ENCODE measurements at places on chromosomes 2 and 18.

- DNase-seq, result no peak
Observed at GRCh38 chr2:156157670-156158069, 174.9 kb downstream of the NR4A2 start.

DNA sequence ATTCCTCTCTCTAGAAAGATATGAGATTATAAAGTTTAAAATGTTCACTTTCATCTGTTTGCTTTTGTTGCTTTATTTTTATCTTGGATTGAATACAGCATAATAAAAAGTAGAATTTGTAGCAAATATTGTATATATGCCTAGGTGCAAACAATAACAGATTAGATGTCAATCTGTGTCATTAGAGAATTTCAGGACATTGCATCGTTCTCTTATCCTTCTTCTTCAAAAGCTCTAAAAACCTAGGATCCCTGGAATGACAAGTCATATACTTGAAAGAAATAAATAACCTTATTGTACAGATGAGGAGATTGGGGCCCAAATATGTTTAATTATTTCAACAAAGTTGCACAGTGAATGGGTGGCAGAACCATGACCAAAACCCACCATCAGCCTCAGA lies 102.8 kb upstream of the BZW1 start:
- DNase-seq, result no peak

DNA sequence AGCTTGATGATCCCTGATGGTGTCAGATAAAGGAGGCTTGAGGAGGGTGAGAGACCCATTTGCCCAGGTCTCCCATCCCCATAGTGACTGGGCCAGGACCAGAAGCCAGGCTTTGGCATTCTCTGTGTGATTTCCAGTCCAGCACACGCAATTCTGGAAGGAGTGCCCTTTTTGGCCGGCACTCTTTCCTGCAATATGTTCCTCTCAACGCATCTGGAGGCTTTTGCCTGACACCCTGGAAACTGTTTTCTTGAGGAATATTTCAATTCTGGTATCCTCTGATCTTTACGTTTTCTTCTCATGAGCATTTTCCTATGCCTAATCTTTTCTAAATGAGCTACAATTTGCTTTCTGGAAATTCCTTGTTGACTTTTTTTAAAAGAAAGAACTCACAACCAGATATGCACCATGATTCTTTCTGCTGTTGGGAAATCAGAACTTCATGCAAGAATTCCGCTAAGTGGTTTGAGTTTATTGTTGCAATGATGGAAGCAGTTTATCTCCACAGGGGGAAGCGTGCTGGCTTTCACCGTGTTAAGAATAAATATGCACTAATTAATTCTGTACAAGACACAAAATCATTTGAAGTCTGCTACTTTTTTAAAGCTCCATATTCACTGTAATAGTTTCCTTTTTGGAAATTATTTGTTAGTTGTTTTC lies 143.7 kb downstream of the NAPG start:
- no peak for DNase-seq

- no peak for DNase-seq
Observed at GRCh38 chr2:236633219-236633570, 63.6 kb downstream of the ACKR3 start.

DNA sequence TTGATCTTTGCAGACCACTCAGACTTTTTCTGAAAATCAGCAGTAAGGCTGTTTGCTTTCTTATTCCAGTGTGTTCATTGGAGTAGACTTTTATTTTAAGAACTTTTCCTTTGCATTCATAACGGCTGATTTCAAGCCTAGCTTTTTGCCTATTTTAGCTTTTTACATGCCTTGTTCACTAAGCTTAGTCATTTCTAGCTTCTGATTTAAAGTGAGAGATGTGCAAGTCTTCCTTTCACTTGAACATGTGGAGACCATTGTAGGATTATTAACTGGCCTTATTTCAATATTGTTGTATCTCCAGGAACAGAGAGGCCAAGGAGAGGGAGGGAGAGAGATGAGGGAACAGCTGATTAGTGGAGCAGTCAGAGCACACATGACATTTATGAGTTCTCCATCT lies 32.1 kb downstream of the RNMT start:
- no peak for DNase-seq

- no peak for DNase-seq
Observed at GRCh38 chr18:58507880-58508279, 121.0 kb downstream of the ALPK2 start.

DNA sequence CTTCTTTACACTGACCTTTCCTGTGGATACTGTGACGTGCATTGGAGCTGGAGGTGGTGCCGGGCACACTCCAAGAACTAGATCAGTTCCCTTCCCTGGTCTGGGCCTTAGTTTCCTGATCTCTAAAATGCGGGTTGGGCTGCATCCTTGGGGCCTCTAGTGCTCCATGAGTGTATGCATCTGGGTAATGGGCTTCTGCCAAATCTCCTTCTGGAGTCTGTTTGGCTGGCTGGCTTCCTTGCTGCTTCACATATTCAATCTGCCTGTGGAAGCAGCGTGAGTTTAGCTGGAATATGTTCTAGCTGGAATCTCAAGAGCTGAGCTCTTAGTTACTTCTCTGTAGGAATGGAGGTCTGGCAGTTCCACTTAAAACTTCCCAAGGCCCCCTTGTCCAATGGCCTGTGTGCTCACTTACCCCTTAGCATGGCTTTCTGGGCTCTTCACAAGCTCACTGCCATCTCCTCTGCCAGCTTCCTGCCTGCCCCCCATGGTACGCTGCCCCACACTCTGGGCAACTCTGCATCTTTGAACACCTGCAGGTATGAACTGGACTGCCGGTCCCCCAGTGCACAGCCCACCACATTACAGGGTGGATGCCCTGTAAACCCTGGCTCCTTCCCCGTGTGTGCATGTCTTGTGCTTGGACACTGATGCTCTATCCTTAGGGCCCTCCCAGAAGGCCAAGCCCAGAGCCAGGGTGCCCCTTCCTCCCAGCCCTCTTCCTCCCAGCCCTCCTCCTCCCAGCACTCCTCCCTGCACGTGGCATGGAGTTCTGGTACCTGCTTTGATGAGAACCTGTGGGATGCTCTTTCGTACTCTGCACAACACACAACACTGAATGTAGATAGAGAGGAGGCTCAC lies 103.6 kb upstream of the SMAD2 start:
- no peak for DNase-seq

DNA sequence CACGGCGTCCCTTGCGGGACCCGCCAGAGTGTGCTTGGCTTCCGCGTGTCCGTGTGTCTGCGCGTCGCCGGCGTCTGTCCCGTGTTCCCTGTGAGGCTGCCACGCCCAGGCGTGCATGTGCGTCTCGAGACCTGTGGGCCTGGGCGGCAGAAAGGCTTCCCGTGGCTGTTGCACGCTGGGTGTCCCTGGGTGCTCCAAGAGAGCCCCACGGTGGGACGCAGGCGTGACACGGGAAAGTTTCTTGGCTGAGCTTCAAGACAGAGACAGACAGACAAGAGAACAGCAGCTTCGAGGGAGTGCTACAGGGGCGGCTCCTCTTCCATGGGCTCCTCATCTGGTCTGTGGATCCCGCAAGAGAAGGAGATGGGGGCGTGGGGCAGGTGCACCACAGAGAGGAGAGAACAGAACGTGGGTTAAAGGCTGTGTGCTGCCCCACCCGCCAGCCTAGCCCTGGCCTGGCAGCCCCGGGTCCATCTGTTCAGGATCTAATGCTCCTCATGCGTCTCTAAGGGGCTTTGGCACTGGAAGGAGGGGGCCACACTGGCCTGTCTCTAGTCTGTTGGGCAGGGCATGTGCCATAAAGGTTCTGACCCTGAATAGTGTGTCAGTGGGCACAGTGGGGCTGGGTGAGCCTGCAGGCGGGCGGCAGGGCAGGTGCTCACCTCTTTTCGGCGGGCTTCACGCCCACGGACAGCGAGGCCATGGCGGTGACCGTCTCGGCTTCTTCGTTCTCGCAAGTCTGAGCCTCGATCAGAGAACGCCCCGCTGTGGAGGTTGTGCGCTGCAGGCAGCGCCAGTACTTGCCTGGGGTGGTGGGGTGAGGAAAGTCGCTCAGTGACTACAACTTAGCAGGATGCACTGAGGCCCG lies 205.1 kb downstream of the TWIST2 start:
- DNase-seq, result no peak

- DNase-seq, result no peak
Observed at GRCh38 chr18:54228364-54228763, 3.9 kb upstream of the MBD2 start.

GRCh38 chr2:118643294-118643693 lies 204.2 kb downstream of the EN1 start:
- DNase-seq, result no peak

- no peak for DNase-seq
Observed at GRCh38 chr2:105732101-105732500, 12.6 kb upstream of the NCK2 start.

- DNase-seq, result no peak
Observed at GRCh38 chr2:60158262-60158661, 395.2 kb downstream of the BCL11A start.

- no peak for DNase-seq
Observed at GRCh38 chr2:201122276-201122675, 6.3 kb downstream of the CFLAR start.

GRCh38 chr2:216281316-216281715 lies 91.0 kb downstream of the MARCHF4 start:
- no peak for DNase-seq

DNA sequence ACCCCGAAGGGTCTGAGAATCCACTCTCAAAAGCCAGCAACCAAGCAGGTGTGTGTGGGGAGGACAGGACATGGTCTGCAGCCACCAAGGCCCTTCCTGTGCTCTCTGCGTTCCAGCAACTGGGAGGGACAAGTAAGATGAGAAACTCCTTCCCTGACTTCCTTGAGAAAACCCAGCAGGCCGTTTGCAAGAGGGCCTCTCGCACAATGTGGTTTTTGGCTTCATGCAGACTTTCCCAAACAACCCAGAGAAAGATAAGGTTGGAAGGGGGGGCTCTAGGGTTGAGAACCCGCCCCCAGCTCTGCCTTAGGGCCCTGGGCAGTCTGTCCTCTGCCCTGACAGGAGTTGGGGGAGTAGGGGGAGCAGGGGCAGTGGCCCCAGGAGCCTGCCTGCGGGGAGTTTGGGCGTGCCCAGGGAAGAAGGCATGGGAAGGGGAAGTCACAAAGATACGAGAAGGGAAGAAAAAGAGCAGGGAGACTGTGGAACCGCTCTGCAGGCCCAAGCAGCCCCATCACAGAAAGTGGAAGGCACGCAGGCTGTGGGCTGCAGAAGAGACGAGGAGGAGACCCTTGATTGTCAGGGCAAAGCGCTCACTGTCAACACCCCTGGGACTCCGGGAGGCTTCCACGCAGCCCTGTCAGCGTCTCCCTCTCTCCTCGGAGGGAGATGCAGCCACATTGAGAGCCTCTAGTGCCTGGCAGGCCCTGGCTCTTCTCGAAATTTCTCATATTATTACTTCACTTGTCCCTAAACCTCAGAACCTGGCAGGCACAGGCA lies 99.8 kb downstream of the SMAD7 start:
- no peak for DNase-seq

DNA sequence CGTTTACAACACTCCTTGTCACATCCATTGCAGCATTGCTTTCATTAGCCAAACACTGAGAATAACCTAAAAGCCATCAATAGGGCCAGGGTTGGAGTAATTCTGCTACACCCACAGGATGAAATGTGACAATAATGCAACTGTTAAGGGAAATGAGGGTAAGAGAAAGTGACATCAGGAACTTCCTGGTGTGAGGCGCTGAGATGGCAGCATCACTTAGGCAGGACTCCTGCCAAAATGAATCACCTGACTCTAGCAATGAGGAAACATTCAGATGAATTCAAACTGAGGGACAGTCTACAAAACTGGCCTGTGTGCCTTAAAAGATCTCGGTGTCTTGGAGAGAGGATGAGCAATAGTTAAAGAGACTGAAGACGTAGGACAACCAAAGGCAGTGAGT lies 115.6 kb upstream of the AGAP1 start:
- DNase-seq, result no peak

- DNase-seq, result no peak
Observed at GRCh38 chr2:36414307-36414706, 58.7 kb downstream of the CRIM1 start.

DNA sequence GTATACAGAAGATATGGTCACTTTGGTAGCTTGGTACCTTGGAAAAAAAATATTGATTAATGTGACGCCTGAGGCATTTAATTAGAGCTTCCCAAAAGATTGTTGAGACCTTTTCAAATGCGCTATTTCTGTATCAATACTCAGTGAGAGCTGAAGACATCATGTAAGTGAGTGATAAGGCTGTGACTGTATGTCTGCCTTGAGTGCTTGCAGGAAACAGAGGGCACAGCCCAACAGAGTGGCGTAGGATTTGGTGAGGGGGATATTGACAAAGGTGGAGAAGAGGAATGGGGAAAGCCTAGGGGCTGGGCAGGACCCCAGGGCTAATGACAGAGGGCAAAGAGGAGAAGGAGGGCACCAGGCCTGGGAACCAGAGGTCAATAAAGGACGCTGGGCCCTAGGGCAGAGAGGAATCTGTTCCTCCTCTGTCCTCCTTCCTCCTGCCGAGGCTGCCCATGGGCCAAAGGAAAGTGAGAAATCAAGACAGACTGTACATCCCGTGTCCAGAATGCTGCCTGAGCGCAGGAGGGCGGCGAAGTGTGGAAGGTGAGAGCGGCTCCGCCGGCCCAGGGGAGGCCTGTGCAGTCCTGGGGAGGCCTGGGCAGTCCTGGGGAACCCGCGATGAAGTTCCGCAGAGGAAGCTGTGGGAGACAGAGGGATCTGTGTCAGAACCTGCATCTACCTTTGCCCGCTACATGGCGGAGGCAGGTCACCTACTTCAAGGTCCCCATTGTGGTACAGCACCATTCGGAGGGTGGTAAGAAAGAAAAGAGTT lies 228.6 kb upstream of the PIEZO2 start:
- DNase-seq, result no peak

DNA sequence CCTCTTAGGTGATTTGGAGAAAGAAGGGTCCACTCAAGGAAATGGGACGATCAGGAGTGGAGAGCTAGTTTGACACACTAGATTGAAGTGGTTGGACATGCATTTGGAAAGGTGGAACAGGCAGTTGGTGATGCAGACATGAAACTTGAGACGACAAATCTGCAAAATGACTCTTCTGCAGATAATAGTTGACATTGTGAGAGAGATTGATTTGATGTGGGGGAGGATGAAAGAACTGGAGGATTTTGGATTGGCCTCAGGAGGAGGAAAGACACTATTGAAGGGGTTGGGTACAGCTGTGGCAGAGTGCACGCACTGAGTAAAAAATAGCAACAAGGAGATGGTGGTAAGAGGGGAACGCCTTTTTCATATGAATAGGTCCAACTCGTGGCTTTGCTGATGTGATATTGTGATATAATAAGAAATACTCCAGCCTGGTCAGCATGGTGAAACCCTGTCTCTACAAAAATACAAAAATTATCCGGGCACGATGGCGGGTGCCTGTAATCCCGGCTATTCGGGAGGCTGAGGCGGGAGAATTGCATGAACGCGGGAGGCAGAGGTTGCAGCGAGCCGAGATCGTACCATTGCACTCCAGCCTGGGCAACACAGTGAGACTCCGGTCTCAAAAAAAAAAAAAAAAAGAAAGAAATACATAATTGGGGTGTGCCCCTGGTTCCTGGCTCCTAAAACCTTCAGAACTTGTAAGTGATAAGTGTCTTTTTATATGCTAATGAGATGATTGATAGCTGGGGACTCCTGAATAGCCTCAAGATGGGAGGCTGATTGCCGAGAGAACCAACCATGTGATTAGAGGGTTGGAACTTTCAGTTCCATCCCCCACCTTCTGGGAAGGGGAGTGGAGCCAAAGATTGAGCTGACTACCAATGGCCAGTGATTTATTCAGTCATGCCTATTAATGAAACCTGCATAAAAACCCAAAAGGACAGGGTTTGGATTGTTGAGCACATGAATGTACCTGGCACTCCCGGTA lies 9.7 kb downstream of the TTLL4 start:
- DNase-seq, result no peak

GRCh38 chr18:5294113-5294456 lies 1.4 kb downstream of the ZBTB14 start:
- DNase-seq, result no peak

- no peak for DNase-seq
Observed at GRCh38 chr18:69564602-69565001, 163.9 kb downstream of the DOK6 start.
